Smooth muscle cell of trachea (primary cell): ENCODE measurements at places on chromosomes 7 and 10. TPM values are rescaled to one million over a fixed set of nuclear protein-coding genes. Genes with fewer than 3 reads are reported as not detected.

DOCK4 gene
- total RNA-seq: 17.0 and 29.5 TPM in 2 replicates

CD36 gene
- total RNA-seq: 2.5 and 10.1 TPM in 2 replicates

NFE2L3 gene
- 1.2 and 5.1 TPM in 2 replicates for total RNA-seq

YAE1 gene
- 25.6 and 32.7 TPM in 2 replicates for total RNA-seq

VAX1 gene
- total RNA-seq: not detected in 2 replicates

OR2A12 gene
- total RNA-seq: not detected in 2 replicates

MAGI2 gene
- 16.2 and 33.2 TPM in 2 replicates for total RNA-seq

ANKRD61 gene
- total RNA-seq: not detected in 2 replicates

MMP21 gene
- total RNA-seq: 0.17 TPM in 1 of 2 replicates, not detected in the other

CYP3A4 gene
- total RNA-seq: not detected in 2 replicates

LIPF gene
- 0.29 TPM in 1 of 2 replicates, not detected in the other for total RNA-seq

TWIST1 gene
- 76.5 and 118 TPM in 2 replicates for total RNA-seq

TRIM74 gene
- not detected in 2 replicates for total RNA-seq

PRRT4 gene
- under 0.01 TPM in 1 of 2 replicates, not detected in the other for total RNA-seq

GRID1 gene
- total RNA-seq: under 0.01 TPM in 1 of 2 replicates, not detected in the other

PHYH gene
- total RNA-seq: 28.5 and 29.3 TPM in 2 replicates

ZNF679 gene
- not detected in 2 replicates for total RNA-seq

CXCL12 gene
- 42.0 and 133 TPM in 2 replicates for total RNA-seq

CEP55 gene
- 3.8 and 57.2 TPM in 2 replicates for total RNA-seq

ZNF804B gene
- total RNA-seq: not detected in 2 replicates

SEC61G gene
- 143 and 736 TPM in 2 replicates for total RNA-seq

TLX1 gene
- total RNA-seq: not detected in 2 replicates

GOLGA7B gene
- total RNA-seq: not detected in 2 replicates

CLEC2L gene
- total RNA-seq: 0.17 TPM in 1 of 2 replicates, not detected in the other

LRRD1 gene
- total RNA-seq: 0.15 TPM in 1 of 2 replicates, not detected in the other

EPO gene
- not detected in 2 replicates for total RNA-seq

PON3 gene
- total RNA-seq: not detected in 2 replicates

GPR26 gene
- not detected in 2 replicates for total RNA-seq

CFAP69 gene
- 5.5 and 6.4 TPM in 2 replicates for total RNA-seq

OR2A1 gene
- under 0.01 and 0.15 TPM in 2 replicates for total RNA-seq

CALML5 gene
- not detected in 2 replicates for total RNA-seq
